NCI-H446 treated with DMSO at 0.1 percent for 48 hours (cell line): ENCODE measurements at places on chromosomes 7 and 10.

GRCh38 chr7:134279898-134280297, 36.8 kb downstream of the SLC35B4 start:
- DNase-seq, result no peak

DNA sequence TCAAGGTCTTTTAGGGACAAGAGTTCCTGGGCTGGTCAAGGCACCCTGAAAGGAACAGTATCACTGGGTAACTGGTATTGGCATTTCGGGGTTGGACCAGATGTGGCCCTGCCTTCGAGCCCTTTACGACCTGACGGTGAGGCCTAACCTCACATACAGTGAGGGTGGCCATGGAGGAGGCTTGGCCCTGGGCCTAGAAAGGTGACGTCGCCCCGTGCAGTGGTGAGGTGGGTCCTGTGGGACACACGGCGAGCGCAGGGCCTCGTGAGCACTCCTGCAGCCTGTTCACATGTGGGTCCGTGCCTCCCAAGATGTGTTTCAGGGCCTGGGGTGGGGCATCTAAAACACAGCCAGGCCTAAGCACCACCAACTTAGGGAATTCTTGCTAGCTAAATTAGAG, 36.1 kb downstream of the CRHR2 start:
- no peak for DNase-seq

- DNase-seq, result no peak
These were observed 800.0 kb downstream of the LRMDA start for GRCh38 chr10:76231286-76231934.

GRCh38 chr7:22110881-22111280, 165.2 kb upstream of the CDCA7L start:
- DNase-seq, result no peak

DNA sequence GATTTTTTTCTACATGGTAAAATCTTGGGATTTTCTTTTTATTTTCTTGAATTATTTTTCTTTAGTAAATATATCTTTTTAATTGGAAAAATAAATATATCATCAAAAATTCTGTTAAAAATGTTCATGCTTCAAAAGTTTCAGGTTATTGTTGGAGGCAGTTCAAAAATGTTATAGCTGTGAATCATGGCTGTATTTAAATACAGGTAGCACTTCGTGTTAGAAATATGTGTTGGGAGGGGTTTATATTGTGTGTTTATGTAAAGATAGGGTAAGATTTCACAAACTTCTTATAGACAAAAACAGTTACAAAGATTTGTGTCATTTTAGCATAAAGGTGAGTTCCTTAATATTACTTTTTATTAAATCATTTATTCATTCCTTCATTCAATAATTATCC, 60.4 kb downstream of the HDAC9 start:
- DNase-seq, result no peak

DNA sequence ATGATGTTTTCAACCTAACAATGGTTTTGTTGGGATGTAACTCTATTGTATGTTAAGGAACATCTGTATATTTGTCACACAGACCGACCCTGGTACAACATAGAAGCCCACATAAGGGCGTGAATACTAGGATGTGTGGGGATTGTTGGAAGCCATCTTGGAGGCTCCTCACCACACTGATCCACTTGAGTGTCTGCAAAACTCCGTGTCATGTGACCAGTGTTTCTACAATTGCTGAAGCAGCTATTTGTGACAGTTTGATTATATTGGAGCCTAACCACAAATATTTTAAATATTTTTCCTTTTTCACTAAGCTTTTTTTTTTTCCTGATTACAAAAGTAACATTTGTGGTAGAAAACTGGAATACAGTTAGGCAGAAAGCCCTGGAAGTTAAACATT, 27.9 kb downstream of the RALA start:
- no peak for DNase-seq

GRCh38 chr10:131346456-131346855, 34.9 kb upstream of the TCERG1L start:
- no peak for DNase-seq
